ENCODE measurements at places on chromosomes 3 and 15.

GRCh38 chr3:107662124-107662507 lies 139.4 kb downstream of the BBX start:
- DNase-seq = no peak

DNA sequence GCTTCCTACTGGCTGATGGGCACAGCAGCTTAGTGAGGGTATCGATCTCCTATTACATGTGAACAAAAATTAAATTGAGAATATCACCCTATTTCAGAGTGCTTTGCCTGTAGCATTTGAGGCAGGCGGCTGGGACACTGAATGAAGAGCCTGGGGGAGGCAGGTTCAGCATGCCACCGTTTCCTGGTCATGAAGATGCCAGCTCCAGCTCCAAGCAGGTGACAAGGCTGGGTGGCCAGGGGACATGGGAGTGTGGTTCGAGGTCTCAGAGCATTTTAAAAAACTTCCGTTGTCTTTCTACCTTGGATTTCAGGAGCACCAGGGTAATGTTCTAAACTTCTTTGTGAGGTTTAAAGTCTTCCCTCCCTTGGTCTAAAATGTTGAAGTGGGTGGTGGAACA lies 158.2 kb downstream of the RPLP1 start:
- no peak for DNase-seq

DNA sequence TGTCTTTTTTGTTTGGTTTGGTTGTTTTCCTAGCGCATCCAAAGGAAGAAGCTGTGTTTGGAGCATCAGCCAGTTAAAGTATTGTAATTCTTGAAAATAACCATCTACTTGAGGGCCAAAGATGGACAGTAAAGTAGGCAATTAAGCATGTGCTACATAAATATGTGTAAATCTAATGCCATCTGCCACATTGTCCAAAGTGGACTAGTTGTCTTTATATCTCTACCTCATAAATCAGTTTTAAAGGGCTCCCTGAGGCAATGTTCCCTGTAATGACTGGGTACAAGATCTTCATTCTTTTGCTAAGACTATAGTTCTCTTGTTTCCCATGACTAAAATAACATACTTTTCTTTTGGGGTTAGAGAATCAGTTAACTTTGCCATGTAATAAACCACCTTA lies 460.0 kb upstream of the RARB start:
- no peak for DNase-seq

DNA sequence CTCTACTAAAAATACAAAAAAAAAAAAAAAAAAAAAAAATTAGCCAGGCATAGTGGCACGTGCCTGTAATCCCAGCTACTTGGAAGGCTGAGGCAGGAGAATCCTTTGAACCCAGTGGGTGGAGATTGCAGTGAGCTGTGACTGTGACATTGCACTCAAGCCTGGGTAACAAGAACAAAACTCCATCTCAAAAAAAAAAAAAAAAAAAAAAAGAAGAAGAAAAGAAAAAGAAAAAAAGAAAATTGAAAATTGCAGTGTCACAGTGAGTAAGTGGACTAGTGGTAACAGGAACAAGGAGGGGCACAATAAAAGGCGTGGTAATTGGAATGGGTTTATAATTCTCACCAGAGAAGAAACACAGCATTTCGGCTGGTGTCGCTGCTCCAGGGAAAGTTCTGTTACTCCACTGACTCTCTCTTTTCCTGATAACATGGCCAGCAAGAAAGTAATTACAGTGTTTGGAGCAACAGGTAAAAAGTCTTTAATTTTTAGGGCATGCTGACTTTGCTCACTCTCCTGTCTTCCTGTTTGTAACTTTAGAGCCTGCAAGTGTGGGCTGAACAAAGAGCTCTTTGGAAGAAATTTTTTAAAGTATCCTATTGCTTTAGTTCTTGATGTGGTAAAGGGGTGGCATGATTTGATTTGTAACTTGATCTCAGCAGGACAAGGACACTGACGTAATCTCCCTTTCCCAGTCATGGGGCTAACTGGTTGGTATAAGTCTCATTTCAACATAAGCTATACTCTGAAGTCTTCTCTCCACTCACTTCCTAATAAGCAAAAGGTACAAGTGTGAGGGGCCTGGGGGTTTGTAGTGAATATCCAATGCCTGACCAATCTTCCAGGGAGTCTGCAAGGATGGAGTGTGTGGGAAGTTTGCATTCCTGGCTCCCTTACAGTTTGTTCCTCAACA lies 22.1 kb upstream of the TRA2B start:
- DNase-seq = peak; percentile 41

GRCh38 chr3:194382892-194383223 lies 13.3 kb upstream of the LRRC15 start:
- no peak for DNase-seq

GRCh38 chr3:49296781-49297411 lies 19.9 kb upstream of the C3orf62 start:
- no peak for DNase-seq

DNA sequence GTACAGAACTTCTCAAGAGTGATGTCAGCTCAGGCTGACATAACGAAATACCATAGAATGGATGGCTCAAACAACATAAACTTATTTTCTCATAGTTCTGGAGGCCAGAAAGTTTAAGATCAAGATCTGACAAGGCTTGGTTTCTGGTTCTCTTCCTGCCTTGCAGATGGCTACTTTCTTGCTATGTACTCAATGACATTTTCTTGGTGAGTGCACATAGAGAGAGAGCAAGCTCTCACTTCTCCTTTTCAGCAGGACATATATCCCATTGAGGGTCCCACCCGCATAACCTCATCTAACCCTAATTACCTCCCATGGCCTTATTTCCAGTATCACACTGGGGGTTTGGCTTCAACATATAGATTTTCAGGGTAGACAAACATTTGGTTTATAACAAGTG lies 1072.1 kb downstream of the PLOD2 start:
- no peak for DNase-seq

- no peak for DNase-seq
Measured at GRCh38 chr15:60633426-60633968, 154.6 kb upstream of the ICE2 start.

DNA sequence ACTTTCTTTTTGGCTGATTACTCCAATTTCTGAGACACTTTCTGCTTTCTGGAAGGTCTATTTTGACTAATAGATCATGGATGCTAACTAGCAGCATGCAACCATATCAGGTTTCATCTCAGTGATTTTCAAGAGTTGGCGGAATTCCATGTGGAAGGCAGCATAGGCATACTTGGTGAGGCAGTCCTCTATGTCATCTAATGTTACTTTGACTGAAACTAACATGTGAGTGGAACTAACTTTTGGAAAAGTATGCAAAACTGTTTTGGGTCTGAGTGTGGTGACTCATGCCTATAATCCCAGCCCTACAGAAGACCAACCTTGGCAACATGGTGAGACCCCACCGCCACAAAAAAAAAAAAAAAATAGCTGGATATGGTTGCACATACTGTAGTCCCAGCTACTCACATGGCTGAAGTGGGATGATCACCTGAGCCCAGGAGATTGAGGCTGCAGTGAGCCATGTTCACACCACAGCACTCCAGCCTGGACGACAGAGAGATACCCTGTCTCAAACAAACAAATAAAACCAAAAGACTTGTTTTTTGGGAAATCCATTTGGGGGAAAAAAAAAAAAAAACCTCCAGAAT lies 1033.7 kb downstream of the ROBO1 start:
- DNase-seq = peak; percentile 29

DNA sequence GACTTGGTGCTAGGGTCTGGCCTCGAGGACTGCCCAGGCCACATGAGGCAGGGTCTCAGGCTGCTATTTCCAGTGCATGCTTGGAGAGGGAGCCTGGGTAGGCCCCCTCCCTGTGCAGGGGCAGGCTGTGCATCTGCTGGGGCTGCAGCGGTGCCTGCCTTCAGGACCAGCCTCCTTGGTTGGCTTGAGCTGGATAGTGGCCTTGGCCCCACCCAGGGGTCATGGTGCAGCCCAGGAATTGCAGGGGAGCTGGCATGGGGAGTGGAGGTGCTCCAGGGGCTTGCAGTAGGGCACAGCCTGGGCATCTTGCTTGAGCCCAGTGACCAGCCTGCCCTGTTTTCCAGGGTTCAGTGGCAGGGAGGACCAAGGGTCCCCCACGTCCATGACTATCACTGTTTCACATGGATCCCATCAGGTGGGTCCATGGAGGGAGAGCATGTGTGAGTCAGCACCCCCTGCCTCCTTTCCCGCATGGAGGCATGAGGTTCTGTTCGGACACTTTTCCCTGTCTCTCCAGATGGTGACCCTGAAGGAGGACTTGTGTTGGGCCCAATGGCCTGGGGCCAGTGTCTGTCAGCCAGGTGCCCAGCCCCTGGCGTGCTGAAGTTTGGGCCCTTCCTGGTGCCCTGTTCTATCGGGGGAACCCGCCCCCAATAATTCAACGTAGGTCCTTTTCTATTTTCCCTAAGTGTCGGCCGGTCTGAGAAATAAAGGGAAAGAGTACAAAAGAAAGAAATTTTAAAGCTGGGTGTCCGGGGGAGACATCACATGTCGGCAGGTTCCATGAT lies 218.6 kb downstream of the SNRPN start:
- DNase-seq = no peak

DNA sequence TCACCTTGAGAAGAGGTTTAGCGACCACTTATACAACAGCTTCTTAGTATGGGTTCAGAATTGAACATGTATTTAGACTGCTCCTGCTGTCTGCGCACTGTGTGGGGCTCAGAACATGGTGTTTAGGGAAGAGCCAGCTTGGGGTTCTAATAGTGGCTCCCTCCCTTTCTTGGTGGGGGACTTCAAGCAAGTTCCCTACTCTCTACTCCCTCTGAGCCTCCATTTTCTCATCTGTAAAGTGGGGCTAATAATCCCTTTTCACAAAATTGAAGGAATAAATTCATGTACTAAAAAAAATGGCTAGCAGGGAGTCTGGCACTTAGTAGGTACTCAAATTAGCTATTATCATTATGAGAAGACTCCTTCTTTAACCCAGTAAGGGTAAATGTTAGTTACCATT lies 97.5 kb upstream of the SPATA12 start:
- no peak for DNase-seq

- no peak for DNase-seq
Measured at GRCh38 chr15:73952171-73952912, 26.1 kb downstream of the LOXL1 start.

DNA sequence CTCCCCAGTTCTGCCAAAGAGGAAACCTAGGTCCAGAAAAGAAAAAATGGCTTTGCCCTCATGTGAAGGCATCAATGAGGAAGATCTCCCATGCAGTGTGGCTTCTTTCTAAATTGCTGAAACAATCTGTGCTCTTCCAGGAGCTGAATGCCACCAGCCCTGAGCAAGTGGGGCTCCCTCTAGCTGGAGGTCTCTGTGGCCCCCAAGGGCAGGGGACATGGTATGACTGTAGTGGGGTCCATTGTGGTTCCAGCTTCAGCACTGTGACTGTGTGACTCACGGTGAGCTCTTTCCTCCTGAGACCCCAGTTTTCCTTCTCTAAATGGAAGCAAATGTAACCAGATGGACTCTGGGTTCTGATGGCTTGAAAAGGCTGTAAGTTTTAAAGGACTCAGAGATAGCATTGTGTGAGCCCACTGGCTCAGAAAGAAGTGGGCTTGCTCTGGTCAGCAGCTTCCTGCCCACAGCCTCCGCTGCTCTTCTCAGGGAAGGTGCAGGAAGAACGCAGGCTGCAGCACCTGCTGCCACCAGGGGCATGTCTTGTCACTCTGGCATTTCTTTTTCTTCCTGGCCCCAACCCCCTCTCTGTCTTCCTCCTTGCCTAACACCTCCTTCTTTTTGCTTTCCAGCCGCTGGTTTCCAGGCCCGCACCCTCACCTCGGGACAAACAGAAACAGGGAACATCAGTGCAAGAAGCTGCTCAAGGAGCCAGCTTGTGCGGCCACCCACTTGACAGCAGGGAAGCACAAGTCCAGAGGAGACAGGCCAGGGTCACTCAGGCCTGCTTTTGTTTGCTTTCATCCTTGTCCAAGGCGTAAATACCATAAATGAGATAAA lies 5.8 kb upstream of the CXCR6 start:
- no peak for DNase-seq

DNA sequence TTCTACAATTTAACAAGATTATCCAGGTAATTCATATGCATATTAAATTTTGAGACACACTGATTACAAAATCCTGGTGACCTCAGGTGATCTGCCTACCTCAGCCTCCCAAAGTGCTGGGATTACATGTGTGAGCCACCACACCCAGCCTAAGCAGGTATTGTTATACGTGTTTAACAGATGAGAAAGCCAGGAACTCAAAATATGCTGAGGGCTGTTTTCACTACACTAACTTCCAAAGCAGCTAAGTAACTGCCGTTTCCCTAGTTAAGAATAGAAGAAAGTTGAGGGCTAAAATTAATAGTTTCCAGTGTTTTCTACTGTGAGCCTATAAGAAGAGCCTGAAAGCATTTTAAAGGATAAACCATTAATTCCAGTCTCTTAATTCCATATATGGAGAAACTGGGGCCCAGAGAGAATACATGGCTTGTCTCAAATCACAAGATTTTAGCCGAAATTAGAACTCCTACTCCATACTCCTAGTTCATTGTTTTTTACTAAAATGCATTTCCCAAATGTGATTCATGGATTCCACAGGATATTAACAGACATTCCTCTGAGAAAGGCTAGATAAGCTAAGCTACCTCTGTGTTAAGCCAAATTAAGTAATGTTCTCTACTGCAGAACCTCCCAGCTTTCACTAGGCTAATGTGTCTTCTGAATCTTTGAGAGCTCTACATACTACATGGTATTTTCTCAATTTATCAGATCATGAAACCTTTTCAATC lies 17.0 kb upstream of the AVEN start:
- peak; percentile 71 for DNase-seq

GRCh38 chr3:101725194-101725889 lies 928 bp downstream of the CEP97 start:
- no peak for DNase-seq

GRCh38 chr3:18445401-18446148 lies 20.4 kb upstream of the SATB1 start:
- DNase-seq = no peak

DNA sequence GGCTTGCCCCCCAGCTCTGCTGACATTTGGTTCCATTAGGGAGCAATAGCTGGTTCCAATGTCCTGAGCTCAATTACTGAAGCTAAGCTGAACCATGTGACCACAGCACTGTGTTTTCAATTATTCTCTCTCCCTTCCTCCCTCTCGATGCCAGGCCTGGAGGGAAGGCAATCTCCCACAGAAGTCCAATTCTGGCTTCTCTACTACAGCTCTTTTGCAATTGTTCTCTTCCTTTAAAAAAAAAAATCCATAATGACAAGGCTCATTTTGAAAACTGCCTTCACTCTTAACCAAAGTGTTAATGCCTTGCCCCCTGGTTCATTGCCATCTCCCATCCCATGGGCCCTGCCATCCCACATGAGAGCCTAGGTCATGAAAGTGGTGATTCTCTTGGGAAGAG lies 24.8 kb downstream of the IL16 start:
- no peak for DNase-seq

DNA sequence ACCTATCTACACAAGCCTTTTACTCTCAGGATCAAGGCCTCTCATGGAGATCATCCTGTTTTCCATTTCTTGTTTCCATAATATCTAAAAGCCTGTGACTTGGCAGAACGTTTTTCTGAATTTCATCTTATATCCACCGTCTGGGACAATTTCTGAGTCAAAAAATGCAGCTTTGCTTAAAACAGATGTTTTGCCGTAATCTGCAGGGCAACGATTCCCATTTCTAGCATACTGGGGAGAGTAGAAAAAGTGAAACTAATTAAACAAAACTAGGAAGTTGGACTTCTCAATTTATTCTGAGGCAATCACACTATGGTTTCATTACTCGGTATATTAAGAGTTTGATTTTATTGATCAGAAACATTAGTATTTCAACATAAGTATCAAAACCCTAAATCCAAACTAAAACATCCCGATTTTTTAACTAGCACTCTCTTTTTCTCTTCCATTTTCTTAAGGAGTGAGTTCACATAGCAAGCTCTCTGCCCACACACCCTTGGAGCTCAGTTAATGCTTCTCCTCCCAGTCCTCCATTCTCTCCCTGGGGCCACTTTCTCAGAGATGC lies 33.6 kb downstream of the SPATA12 start:
- DNase-seq = no peak
